Pancreas (tissue), 10 donors: ENCODE measurements at places on chromosomes 2 and 18. TPM values are rescaled to one million over a fixed set of nuclear protein-coding genes. Genes with fewer than 3 reads are reported as not detected.

DNA sequence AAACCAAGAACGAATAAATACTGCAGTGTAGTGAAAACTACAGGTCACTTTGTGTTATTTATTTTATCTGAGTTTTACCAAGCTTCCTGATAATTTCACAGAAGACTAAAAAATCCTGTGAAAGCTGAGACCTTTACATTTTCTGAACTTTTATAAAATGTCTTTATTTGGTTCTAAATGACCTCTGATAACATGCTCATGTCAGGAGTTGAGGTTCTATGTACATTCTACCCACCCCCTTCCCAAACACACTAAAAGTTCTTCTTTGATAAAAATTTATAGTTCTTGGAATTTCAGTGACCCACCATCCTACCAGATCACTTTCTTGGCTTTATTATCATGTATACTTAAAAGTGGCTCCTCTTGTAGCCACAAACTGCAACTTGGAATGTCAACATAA lies 463.1 kb downstream of the PIK3C3 start:
- no peak for DNase-seq

DNA sequence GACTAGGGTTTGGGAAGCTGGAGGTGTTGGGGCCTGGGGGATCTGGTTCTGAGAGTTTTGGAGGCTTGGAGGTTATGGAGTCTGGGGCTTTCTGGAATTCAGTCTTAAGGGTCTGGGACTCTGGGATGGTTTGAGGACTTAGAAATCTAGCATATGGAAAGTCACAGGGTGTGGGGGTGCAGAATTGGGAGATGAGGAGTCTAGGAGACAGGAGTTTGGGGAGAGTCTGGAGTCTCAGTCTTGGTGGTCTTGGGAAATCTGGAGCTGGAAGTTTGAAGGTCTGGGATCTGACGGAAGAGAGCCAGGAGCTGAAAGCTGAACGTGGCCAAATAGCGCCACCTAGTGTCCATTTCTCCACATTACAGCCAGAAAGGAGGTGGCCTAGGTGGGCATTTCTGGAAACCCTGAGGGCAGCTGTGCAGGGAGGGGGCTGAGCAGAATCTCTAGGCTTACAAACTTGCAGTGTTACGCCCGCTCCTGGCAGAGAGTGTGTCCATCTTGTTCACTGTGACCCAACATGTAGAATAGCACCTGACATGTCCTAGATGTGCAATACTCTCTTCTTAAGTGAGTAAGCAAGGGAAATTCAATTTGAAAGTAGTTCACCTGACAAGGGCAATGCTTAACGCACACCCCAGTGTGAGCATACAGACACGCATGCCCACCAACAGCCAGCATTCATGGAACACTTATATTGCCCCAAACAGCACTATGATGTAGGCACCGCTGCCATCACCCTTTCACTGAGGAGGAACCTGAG lies 204.8 kb downstream of the TFCP2L1 start:
- DNase-seq = peak; percentile 32

DNA sequence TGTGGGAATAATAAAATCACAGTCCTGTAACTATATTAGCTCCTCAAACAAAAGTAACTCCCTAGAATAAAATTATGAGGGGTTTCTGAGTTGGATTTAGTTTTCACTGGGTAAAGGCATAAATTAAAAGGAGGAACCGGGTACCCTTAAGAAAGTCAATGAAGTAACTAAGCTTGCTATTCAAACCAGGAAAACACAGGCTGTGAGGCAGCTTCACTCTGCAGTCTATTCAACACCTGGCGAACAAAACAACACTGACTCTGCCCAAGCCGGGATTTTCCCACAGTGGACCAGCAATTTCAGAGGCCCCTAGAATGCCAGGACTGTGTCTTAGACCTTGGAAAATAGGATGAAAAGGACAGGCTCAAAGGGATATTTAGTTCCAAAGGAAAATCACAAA lies 24.6 kb upstream of the CREB1 start:
- peak; percentile 11 for DNase-seq

DNA sequence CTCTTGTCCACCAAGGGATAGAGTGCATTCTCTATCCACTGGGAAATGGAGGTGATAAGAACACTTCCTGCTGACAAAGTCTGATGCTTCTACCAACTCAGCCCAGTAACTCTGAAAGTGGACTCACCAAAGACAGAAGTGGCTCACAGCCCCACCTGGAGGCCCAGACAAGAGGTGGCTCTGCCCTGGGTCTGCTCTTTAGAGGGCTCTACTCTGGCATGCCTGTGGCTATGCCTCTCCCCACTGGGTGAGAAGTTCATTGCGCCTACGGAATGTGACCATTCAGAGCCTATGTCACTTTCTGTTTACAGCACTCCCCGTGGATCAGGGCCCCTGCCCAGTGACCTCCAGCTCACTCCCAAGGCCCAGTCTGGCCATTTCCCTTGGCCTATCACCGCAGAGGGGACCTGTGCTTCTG lies 13.5 kb upstream of the XDH start:
- DNase-seq = no peak

Gene UGT1A6
- total RNA-seq = not detected

DNA sequence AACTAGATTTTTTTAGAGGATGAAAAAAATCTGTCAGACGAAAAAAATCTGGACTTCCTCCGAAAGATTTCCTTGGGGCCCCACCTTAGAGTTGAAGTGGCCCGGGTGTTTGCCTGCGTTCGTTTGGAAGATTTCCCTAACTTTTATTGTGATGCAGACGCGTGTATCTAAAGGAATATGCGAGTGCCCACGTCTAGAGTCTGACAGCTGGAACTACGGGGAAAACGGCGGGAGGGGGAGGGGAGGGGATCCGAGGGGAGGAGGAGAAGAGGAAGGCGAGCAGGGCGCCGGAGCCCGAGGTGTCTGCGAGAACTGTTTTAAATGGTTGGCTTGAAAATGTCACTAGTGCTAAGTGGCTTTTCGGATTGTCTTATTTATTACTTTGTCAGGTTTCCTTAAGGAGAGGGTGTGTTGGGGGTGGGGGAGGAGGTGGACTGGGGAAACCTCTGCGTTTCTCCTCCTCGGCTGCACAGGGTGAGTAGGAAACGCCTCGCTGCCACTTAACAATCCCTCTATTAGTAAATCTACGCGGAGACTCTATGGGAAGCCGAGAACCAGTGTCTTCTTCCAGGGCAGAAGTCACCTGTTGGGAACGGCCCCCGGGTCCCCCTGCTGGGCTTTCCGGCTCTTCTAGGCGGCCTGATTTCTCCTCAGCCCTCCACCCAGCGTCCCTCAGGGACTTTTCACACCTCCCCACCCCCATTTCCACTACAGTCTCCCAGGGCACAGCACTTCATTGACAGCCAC lies 2.4 kb upstream of the SP9 start:
- no peak for DNase-seq

DNA sequence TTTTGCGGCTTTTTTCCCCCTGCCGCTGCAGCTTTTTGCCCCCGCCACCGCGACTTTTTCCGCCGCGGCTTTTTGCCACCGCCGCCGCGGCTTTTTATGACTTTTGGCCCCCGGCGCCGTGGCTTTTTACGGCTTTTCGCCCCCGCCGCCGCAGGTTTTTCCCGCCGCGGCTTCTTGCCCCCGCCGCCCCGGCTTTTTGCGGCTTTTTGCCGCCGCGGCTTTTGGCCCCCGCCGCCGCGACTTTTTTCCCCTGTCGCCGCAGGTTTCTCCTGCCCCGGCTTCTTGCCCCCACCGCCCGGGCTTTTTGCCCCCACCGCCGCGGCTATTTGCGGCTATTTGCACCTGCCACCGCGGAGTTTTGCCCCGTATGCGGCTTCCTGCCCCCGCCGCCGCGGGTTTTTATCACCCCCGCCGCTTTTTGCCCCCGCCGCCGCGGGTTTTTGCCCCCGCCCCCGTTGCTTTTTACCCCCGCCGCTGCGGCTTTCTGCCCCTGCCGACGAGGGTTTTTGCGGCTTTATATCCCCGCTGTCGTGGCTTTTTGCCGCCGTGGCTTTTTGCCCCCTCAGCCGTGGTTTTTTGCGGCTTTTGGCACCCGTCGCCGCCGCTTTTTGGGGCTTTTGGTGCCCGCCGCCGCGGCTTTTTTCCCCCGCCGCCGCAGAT lies 2750.9 kb downstream of the RPIA start:
- peak; percentile 27 for DNase-seq

Gene RBMS1
- 11.6 TPM for total RNA-seq

GRCh38 chr2:79780781-79781180 lies 267.9 kb downstream of the CTNNA2 start:
- no peak for DNase-seq

Gene SERPINE2
- 1.0 TPM for total RNA-seq
